ENCODE measurements at places on chromosomes 5 and 9.

DNA sequence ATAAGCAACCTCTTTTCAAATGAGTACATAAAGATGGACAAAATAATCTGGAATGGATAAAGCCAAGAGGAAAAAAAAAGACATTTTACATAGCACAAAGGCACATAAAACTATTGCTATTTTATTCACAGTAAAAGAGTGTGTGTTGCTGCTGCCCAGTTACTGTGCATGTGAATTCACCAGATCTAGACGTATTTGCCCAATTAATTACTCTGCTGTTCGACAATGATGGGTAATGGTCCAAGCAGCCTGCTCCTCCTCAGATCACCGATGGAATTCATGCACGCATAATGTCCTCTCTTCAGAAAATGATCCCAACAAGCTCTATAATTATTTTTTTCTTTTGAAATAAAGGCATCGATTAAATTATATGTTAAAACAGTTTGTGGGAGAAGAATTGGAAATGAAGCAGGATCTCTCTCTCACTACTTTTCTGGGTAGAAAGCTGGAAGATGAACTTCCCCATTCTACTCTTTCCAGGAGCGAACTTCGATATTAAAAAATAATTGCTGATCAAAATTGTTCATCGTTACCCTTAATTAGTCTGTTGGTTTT, 357.4 kb upstream of the CCNH start:
- no peak for DNase-seq

DNA sequence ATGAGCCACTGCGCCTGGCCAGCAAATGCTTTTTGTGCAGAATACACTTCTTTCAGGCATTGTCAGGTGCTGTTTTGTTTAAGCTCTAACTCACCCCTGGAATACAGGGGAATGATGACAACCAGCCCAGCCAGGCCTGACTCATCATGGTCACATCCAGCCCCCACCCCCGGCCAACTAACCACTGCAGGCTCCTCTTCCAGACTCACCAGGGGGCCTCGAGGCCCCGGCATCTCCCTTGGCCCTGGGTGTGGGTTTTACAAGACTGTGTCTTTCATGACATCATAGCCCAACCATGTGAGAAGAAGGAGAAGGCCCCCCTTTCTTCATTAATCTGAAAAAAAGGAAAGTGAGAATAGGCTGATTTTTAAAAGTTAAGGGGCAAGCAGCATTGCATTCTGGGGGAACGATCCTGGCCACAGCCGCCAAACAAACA, 35.5 kb downstream of the OLFML2A start:
- no peak for DNase-seq

GRCh38 chr9:2216591-2216990, 201.4 kb downstream of the SMARCA2 start:
- DNase-seq, result no peak

GRCh38 chr5:98735806-98736507, 37.5 kb upstream of the RGMB start:
- no peak for DNase-seq

DNA sequence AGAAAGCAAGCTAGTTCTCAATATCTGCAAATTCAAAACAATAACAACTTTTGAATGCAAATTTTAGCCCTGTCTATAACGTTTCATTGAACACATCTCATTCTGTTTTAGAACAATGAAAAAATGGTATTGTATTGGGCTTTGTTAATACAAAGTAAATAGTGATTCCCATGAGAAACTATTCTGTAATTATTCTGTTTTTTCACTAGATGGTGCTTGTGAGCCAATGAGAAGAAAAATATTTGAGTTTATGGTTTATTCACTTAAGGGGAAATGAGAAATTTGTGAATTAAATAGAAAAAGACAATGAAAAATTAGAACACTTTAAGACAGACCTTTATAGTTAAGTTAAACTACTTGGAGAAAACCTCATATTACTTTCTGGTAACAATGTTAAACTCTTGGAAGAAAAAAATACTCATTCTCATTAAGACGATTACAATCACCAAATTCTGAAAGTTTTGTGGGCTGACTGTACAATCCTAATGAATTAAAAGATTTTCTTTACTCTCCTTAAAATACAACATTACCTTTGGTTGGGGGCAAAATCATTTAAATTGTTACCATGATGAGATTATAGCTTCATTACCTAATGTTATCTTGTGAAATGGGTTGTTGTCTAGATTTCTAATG, 127.0 kb downstream of the NNT start:
- no peak for DNase-seq

Data from head of caudate nucleus (tissue), 42 donors.